ENCODE measurements at places on chromosomes 12 and 14.

GRCh38 chr12:67025543-67026114 lies 243.5 kb upstream of the CAND1 start:
- peak; percentile 34 for DNase-seq

GRCh38 chr12:64007853-64008252 lies 163.4 kb downstream of the SRGAP1 start:
- DNase-seq = no peak

DNA sequence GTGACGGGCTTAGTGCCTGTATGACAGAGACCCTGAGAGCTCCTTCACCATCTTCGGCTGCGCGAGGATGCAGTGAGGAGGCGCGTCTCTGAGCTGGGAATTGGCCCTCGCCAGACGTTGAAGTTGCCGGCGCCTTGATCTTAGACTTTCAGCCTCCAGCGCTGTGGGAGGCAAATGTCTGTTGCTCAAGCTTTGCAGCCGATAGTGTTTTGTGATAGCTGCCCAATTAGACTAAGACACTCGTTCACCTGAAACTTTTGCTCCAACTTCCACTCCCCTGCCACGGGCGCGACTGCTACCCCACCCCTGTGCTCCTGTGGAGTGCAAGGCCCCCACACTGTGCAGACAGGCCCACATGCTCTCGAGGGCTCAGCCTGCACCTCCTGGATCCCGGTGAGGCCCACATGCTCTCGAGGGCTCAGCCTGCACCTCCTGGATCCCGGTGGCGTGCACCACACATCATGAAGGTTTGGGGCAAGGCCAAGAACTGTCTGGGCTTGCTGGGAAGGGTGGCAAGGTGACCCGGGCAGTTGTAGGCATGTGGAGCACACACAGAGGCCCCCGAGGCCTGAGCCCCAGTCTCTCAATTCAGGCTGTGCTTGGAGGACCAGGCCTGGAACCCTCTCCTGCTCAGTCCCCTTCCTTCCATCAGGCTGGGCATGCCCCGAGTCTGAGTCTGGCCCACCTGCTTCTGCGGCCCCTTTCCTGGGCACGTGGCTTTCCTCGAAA lies 324.6 kb downstream of the TMEM121 start:
- DNase-seq = no peak

DNA sequence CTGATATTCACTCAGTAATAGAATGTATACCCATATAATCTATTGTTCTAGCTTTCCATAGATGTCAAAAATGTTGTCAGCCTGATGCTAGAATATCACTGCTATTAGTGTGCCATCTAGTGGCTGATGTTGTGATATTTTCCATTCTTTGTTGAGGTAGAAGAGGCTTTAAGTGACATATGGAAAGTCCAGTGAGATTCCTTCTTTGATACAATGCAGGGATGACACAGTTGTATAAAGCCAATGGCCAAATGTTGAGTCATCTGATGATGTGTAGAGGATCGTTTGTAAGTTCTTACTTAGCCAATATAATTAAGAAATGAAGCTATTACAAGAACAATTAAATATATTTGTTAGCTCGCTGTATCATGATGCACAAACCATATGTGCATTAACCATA lies 58.1 kb upstream of the PCED1B start:
- peak; percentile 88 for DNase-seq

DNA sequence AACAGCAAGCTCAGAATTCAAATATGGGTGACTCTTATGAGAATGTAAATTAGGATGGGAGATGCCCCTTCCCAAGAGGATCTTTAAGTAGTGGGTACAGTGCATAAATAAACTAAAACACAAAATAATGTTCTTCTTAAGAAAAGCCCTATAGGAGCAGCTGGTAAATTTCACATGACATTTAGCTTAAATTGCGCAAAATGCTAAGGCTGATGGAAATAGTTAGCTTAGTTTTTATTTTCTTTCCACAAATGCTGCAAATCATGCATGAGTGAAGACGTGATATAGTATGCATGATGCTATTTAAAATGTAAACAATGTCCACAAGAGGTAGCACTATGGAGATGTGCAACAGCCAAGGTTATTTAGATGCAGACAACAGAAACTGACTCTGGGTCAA lies 328.1 kb downstream of the ATP23 start:
- DNase-seq = no peak

DNA sequence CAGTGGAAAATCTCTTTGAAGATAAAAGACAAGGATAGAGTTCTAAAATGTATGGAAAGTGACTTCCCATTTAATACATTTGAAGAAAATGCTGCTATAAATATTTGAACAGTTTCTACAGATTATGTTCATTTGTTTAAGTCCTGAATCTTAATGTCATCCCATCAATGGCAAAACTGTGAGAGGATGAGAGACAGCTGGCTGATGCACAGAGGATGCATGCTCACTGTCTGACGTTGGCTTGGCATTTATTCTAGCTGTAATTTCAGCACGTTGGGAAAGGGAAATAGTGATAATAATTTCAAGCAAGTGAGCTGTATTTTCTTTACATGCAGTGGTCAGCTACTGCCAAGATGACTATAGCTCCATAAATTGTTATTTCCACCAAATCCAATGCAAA lies 40.5 kb downstream of the PPFIA2 start:
- no peak for DNase-seq

DNA sequence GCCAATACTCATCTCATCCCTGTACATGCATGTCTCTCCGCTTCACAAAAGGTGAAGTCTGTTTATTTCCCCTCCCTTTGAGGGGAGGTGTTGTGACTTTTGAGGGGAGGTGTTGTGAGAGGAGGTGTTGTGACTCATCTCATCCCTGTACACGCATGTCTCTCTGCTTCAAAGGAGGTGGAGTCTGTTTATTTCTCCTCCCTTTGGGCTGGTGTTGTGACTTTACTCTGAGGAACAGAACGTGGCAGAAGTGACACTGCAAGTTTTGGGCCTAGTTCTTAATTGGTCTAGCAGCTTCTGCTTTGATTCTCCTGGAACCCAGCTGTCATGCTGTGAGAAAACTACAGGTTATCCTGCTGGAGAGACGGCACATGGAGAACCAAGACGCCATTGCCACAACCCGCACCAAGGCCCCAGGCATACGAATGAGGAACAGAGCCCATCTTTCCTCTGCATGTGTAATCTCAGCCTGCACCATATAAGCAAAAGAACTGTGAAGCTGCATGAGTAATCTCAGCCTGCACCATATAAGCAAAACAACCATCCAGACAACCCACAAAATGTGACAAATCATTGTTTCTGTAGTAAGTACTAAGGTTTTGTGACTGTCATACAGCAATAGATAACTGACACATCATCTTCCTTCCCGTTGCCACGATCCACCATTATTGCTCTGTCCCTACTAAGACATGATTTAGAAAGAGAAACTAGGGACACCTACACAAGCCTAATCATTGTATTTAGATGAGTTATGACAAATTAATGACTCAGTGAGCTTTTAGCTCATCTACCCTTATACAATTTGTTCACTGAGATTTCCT lies 30.0 kb downstream of the GALNT4 start:
- DNase-seq = no peak

Measured in astrocyte of the spinal cord (primary cell).